ENCODE measurements at places on chromosomes 7 and 10.

GRCh38 chr10:110508806-110509544, 11.3 kb downstream of the DUSP5 start:
- DNase-seq: no peak

DNA sequence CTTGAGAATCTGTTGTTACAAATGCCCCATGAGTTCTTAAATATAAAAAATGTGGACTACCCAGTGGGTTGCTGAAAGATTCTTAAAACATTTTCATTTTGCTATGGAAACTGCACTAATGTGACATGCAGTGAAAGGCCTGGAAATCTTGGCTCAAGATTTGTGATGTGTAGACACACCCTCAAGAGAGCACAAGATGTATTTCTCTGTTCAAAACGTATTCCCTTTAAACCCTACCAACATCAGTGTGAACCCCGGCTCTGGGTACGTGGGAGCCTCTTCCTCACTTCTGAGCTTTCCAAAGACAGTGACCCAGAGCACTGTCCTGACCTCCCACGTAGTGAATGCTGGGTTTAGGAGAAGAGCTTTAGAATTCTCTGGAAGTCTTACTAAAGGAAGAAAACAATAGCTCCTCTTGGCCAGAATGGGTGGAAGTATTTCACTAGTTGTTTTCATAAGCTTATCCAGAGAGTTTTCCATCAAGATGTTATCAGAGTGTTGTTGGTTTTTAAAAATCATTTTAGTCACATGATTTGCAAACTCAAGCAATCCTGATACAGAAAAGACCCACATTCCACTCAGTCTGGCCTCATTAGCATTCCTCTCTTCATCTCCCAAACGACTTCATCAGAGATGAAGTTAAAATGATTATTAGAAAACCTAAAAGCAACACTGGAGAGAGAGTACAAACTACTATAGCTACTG, 81.5 kb upstream of the AFAP1L2 start:
- DNase-seq: no peak

GRCh38 chr10:28778524-28778923, 101.2 kb downstream of the BAMBI start:
- no peak for DNase-seq

GRCh38 chr7:106618480-106618879, 42.5 kb downstream of the CCDC71L start:
- DNase-seq: no peak

DNA sequence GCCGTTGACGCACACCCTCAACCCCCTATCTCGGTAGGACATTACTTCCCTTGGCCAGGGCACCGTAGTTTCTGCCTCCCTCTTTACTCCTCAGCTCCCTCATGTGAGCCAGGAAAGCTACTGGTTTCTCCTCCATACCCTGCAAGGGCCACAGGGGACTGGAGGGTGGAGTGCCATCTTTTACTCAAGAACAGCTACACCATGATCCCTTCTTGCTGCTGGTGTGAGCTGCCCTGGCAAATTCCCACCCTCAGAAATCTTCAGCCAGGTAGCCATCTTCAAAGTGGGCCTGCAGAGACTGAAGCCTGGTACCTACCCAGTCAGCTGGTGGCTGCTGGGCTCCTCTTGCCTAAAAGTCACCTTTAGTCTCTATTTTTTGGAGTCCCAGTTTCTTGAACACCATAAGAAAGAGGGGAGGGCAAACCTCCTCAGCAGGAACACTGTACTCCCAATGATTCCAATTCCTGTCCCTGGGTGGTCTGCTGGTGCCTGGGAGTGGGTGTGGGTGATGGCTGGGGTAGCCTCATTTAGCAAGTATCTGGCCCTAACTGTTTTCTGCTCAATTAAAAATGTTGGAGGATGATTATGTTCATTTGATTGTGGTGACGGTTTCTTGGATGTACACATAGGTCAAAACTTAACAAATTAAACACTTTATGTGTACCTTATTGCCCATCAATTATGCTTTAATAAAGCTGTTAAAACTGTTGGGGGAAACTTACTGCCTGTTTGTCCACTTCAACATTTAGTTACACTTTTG, 105.0 kb upstream of the NPY start:
- no peak for DNase-seq

GRCh38 chr10:73095481-73096021, 1.1 kb downstream of the P4HA1 start:
- no peak for DNase-seq

DNA sequence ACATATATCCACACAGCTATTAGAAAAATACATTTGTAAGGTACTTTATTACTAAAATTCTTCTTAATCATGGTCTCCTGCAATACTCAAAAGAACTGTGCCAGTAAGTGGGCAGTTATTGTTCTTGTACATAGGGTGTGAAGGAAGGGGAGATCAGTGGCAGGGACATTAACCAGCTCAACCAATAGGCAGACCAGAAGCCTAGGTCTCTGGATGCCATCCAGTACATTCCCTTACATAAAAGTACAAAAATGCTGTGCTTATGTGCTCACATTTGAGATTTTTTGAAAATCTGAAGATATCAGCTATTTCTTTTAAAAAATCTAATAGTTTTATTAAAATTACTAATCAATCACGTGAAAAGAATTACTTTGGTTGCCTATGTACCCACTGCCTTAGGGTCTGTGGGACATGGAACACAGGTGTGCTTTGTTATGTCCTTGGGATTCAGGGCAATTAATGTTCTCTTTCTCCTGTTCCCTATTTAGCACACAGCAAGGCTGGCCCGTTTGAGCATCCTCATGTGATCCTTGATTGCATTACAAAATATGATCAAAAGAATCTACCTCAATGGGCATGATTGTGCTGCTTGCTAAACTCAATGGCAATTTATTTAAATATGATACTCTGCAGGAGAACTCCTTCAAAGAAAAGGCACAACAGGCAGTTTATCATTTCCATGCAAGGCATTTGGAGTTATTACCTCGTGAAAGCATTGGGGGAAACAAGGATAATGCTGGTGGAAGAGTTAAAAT, 22.7 kb downstream of the TWIST1 start:
- DNase-seq: no peak

DNA sequence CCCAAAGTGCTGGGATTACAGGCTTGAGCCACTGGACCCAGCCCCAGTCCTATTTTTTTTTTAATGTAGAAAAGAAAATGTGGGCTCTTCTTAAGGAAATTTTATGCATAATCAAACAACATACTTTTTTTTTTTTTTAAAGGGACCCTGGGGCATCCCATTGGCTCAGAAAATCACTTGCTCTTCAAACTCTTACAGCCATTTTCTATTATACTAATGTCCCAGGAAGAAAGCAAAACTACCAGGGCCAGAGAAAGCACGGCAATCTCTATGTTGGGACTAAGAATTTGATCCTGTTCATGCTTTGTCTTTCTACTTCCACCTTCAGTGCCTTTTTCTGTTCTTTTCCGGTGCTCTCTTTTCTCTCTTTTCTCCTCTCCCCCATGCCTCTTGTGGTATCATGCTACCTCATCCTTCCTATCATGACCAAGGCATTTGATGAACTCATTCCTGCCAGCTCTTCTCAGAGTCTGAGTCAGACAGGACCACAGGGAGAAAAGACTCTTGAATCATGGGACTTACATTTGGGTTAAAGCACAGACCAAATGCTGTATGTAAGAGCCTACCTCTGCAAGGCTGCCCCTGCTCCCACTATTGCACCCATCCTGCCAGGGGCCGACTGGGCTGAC, 76.4 kb upstream of the CCNY start:
- no peak for DNase-seq

DNA sequence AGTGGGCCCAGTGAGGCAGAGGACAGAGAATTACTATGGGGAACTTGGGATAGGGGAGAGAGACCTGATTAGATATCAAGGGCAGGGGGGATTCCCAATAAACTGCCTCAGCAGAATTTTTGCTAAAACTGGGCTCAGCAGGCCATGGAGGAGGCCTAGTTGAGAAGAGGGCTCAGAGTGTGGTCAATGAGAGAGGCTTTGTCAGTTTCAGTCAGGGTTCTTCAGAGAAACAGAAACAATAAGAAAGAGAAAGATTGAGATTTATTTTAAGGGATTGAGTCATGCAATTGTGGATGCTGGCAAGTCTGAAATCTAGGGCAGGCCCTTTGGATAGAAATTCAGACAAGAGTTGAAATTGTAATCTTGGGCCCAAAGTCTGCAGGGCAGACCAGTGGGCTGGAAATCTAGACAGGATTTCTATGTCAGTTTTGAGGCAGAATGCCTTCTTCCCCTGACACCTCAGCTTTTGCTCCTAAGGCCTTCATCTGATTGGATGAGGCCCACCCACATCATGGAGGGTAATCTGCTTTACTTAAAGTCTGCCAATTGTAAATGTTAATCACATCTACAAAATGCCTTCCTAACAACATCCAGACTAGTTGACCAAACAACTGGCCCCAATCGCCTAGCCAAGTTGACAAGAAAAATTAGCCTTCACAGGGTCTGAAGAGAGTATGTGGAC, 33.5 kb upstream of the CCSER2 start:
- no peak for DNase-seq

DNA sequence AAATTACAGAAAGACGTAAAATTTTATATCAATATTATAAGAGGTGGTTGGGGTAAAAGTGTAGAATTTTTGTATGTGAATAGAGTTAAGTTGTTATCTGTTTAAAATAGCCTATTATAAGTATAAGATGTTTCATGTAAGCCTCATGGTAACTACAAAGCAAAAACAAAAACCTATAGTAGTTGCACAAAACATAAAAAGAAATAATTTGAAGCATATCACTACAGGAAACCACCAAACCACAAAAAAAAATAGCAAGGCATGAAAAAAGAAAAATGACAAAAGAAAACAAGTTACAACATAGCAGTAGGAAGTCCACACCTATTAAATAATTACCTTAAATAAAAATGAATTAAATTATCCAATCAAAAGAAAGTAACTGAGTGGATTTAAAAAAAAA, 12.4 kb upstream of the GSTK1 start:
- DNase-seq: no peak

DNA sequence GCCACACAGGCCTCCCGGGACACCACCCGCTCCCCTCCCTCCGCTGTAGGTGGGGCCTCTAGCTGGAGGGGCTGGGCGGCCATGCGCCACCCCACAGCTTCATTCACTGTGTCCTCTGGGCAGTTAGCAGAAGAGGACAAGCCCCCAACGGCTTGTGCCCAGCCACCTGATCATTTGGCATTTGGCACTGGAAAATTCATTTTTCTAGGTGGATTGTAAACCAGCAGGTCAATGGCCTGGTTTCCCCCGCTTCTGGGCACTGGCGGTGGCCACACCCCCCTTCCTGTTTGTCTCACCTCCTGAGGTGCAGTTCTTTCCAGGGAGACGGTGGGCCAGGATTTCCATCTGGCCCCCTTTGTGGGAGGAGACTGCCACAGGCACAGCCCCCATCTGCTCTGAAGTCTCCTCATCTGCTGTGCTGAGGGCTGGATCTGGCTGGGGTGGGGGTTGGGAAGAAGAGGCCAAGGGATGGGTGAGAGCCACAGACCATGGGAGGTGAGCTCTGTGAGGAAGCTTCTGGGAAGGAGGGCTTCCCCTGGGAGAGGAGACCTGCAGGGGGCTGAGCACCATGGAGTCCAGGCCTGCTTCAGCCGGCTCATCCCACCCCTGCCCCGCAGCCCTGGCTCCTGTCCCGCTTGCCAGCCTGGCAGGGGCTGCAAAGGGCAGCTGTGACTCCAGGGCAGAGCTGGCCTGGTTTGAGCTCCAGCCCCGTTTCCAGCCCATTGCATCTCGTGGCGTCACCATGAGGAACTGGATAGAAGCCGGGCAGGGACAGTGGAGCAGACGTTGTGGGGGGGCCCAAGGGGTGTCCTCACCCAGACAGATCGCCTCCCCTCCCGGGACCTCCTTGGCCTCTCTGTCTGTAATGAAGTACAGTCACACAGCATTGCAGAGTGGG, 40.1 kb upstream of the SLC29A3 start:
- no peak for DNase-seq

- no peak for DNase-seq
Measured at GRCh38 chr10:104032144-104032775, 53.4 kb downstream of the COL17A1 start.

GRCh38 chr7:51314726-51315125, 1.9 kb downstream of the COBL start:
- no peak for DNase-seq

DNA sequence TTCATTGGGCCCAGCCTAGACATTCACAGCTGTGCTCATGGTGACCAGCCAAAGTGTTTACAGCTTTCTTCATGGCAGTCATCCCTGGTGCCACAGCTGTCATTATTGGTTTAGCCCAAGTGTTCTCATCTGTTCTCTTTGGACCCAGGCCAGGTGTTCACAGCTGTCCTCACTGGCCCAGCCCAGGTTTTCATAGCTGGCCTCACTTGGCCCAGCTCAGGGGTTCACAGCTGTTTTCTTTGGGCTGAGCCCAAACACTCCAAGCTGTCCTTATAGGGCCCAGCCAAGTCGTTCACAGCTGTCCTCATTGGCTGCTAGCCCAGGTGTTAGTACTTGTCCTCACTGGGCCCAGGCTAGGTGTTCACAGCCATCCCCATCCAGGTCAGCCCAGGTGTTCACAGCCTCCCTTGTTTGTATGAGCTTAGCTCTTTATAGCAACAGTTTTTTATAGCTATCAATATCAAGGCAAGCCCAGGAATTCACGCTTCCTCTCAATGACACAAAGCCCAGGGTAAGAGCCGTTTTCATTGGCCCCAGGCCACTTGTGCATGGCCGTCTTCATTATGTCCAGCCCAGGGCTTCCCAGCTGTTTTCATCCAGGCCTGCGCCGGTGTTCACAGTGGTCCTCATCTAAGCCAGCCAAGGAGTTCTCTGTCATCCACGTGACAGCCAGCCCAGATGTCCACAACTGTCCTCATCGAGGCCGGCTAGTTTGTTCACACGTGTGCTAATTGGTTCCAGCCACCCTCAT, 11.6 kb downstream of the FRG2B start:
- no peak for DNase-seq

DNA sequence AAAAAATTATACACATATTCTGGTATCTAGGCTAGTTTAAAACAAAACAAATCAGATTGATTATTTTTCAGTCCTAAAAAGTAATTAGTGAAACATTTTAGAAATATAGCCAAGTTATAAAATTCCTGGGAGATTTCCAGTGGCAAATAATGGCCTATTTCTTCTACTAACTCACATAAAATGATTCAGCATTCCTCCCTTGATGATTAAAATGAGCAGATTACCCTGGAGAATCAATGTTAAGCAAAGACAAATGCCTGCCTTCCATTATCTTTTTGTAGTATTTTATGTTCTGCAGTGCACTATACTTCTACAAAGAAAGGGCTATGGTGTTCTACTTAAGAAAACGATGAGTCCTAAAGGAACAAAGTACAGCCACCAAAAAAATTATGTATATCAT, 53.6 kb downstream of the PARD3 start:
- DNase-seq: no peak

GRCh38 chr7:5214641-5215040, 24.6 kb downstream of the WIPI2 start:
- DNase-seq: no peak

DNA sequence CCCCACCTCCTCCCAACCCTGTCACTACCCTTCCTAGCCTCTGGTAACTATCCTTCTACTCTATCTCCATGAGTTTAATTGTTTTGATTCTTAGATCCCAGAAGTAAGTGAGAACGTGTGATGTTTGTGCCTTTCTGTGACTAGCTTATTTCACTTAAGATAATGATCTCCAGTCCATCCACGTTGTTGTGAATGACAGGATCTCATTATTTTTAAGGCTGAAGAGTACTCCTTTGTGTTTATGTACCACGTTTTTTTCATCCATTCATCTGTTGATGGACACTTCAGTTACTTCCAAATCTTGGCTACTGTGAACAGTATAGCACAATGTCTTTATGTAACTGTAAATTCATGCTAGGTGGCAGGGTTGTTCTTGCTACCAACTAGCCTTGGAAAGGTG, 461.6 kb downstream of the PLXDC2 start:
- DNase-seq: no peak

GRCh38 chr10:278707-279106, 143.5 kb downstream of the ZMYND11 start:
- DNase-seq: no peak

GRCh38 chr7:94174956-94175355, 170.8 kb upstream of the BET1 start:
- no peak for DNase-seq
